ENCODE measurements at places on chromosomes 2 and 18.
A peak's percentile ranks its signal among the peaks of the same experiment; 100 is the strongest.

DNA sequence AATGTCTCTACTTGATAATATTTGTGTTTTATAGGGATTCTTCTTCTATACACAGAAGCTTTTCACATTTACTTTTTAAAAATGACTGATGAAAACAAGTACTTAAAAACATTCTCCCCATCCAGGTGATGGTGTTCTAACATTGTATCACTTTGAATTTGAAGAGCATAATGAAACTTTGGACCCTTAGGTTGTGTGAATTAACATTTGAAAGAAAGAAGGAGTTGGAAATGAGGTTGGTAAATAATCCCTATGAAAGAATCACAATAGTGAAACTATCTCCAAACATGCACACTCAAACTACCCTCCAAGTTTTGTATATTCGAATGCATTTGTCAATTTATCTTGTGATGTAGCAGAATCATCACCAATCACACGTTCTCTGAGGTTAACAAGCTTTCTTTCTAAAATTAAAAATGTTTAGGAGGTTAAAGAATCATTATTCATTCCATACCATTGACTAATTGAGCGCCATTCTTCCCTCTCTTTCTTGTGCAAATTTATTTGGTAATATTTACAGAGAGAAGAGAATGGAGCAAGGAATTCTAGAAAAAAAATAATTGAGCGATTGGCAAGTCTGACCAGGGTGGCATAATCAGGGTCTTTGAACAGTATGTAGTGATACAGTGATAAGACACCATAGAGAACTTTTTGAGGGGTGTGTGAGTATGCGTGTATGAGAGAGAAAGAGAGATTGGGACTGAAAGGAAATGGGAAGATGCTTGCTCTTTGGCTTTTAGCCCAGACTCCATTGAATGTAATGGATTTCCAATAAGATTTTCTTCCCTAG lies 260.0 kb upstream of the NRXN1 start:
- no peak for DNase-seq

GRCh38 chr18:10660179-10660884 lies 134.5 kb downstream of the NAPG start:
- DNase-seq: no peak

- DNase-seq: no peak
Observed at GRCh38 chr2:146597291-146597690, 1247.5 kb upstream of the ACVR2A start.

DNA sequence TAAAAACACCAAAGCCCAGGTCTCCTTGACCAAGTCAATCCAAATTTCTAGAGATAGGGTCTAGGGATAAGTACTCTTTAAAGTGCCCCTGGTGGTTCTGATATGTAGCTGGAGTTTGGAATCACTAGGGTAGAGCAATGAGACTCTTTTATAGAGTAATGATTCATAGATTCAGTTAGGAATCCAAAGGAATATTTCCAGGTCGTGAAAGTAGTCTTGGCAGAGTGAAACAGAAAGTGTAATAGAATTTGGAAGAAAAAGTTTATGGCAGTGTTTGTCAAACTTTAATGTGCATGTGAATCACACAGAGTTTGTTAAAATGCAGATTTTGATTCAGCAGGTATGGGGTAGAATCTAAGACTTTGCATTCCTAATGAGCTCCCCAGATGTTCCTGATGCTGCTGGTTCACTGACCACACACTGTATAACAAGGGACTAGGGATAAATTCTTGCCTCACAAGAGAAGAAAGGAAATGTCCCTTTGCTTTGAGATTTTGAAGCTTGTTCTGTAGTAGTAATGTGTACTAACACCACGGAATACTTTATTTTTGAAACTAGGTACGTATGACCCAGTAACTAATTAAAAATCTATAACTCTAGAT lies 1.8 kb downstream of the UPP2 start:
- DNase-seq: no peak

- no peak for DNase-seq
Observed at GRCh38 chr2:53452957-53453748, 314.5 kb upstream of the CHAC2 start.

GRCh38 chr2:27681841-27682240 lies 18.2 kb downstream of the SLC4A1AP start:
- DNase-seq: no peak

DNA sequence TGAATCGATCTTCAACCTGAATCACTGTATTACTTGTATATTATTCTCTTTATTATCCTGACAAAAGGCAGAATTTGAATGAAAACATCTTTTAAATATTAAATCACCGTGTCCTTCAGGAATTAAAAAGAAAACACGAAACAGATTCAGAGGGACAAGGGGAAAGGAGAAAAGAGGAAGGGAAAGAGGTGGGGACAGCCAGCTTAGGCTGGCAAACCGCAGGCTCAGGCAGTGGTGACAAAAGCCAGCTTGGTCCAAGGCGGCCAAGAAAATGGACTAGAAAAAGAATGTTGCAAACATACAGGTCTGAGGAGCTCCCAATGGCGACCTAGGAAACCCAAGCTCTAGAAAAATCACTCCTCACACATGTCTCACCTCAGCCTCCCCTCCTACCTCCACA lies 6.8 kb downstream of the B4GALT6 start:
- DNase-seq: peak; percentile 64

DNA sequence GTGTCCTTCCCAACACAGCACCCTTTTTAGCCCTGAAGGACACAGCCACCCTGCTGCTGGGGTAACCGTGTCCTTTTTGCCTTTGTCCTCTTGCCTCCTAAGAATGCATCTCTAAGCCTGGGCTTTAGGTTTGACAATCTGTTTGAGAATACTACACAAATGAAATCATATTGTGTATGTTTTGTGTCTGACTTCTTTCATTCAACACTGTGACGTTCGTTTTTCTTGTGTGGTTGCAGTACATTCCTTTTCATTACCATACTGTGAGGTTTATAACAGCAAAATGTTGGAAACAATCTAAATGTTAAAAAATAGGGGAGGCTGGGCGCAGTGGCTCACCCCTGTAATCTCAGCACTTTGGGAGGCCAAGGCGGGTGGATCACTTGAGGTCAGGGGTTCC lies 11.2 kb downstream of the ASPRV1 start:
- DNase-seq: no peak

DNA sequence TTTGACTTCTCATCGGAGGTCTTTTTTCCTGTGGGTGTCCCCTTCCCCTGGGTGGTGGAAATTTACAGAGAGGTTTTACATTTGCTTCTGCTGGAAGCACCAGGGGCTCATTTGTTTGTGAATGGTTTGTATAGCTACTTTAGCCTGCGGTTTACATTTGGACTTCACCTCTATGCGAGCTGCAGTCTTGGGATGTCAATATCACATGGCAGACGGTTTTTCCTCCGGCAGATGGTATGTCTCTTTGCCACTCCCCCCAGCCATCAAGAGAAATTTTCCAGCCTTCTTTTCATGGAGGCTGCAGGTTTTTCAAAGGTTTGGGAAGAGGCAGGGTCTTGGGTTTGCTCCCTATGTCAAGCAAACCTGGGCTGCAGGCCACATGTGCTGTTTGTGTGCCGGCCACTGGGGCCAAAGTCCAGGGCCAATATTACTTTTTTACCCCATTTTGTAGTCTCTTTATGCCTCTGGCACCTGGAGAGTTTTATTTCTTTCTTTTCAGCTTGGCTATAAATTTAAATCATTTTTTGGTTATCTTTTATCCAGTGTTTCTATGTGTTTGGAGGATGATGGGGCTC lies 23.9 kb upstream of the BOD1L2 start:
- no peak for DNase-seq

- DNase-seq: no peak
Observed at GRCh38 chr2:241494311-241494908, 14.0 kb downstream of the STK25 start.

- DNase-seq: no peak
Observed at GRCh38 chr18:33169218-33169617, 271.3 kb downstream of the CCDC178 start.

DNA sequence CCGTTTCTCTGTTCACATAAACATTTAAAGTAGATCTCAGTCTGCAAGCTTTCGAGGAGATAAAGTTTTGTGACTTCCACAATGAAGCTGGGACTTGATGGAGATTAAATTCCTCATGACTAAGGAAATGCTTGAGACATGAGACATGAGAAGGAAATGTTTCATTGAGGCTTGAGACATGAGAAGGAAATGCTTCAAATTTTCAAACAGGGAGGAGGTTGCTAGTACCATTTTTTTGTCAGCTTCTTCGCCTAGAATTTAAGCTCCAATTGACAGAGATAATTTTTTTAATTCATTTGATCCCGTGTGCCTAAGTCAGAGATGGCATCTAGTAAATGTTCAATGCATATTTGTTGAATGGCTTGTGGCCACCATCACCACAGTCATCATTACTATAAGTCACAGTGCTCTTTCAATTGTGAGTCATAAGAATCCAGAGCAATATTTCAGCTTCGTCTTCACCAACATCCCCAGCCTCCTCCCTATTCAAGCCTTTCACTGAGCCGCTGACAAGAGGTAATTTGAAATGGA lies 543 bp upstream of the MARCHF4 start:
- DNase-seq: no peak

- no peak for DNase-seq
Observed at GRCh38 chr2:45712570-45712969, 61.1 kb downstream of the PRKCE start.

DNA sequence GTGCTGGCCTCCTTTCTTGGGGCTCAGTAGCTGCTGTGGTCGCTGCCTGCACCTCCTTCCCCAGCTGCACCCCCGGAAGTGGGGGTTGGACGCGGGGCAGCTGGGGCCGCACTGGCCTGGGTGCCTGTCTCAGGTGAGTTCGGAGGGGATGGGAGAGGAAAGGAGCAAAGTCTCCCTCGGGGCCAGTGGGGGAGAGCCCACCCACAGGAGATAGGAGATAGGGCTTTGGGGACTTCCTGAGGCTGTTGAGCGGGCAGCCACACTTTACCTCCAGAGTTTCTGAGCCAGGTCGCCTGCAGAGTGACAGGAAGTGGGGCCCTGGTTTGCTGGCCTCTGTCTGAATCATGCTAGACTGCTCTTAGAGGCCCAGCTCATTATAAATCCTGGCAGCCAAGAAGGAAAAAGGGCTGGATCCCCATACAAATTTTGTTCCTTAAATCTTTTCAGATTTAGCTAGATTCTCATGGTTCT lies 8.1 kb downstream of the MBP start:
- DNase-seq: peak; percentile 76

DNA sequence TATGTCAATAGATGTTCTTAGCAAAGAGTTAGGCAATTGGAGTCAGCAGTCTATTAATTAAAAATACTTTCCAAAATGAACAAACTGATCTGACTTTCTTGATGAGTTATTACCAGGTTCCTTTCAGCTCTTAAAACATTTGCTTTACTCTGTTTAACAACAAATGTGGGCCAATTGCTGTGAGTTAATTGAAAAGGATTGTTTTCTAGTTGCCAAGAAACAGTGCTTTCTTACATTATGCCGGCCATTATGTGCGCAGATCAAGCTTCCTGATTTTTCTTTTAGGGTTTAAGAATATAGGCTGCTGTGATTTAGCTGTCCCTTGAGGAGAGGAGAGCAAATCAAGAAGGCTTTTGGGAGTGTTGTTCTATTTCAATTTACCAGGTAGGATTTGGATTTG lies 50.5 kb upstream of the ITPRID2 start:
- no peak for DNase-seq

GRCh38 chr2:126222278-126222677 lies 433.7 kb upstream of the GYPC start:
- DNase-seq: no peak

DNA sequence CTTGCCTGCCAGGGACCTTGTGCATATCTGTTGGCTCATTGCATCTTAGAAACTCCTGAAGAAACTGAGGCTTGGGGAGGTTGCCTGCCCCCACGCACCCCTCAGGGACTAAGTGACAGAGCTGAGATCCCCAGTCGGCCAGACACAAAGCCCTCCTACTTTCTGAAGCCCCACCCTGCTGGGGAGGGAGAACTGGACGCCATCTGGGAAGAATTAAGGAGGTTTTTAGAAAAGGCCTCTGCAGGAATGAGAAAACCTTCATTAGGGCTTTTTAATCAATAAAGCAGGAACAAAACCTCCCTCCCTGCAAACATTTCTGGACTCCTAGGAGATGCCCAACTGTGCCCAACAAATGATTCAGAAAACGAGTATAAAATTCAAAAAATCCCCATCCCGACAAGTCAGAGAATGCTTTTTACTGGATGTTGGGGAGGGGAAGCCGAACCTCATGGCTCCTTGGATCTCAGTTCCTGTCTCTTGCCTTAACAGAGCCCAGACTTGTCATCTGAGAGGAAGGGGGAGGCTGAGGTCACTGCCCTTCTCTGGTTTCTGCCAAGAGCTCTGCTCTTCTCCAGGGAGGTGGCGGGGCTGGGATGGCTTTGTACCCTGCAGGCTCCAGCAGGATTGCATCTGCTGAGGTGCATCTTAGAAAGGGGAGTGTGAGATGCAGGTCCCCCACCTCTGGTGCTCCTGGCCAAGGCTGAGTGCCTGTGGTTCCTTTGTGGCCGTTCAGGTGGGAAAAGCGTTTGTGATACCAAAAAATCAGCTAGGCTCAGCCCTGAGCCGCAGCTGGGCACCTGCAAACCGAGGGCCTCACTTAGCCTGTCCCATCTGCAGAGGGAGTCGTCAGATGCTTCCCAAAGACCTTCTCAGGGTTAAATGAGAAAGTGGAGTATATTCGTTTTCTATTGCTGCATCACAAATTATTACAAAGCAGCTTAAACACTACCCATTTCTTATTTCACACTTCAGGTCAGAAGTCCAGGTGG lies 142.4 kb downstream of the ZFP36L2 start:
- no peak for DNase-seq

GRCh38 chr2:16693854-16694253 lies 28.2 kb upstream of the CYRIA start:
- DNase-seq: no peak

GRCh38 chr2:43051338-43051737 lies 175.1 kb downstream of the ZFP36L2 start:
- DNase-seq: peak; percentile 30

DNA sequence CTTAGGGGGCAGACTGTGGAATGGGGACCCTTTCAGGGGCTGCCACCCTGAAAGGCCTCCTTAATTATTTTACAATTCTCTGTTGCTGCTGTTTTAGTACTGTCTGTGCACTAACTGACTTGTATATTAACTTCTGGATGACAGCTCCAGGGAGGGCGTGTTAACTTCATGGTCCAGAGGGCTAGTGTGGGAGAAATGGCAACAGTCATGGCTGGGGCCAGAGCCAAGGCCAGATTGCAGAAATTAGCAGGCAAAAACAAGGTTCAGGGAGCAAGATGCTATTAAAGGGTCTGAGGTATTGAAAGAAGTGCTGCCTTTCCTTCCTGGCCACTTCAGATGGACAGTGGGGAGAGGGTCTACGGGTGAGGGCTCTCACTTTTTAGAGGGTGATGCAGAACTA lies 9.1 kb downstream of the WIPF1 start:
- no peak for DNase-seq

Data from hematopoietic multipotent progenitor cell treated with erythropoietin and hydrocortisone succinate and interleukin-3 and kit ligand, for 4 days (in vitro differentiated cells).